Activated CD4-positive, alpha-beta T cell treated with anti-CD3 and anti-CD28 coated beads, Interleukin-2, amount 50 U/mL, for 24 hours (primary cell): ENCODE measurements at places on chromosomes 3 and 15.

DNA sequence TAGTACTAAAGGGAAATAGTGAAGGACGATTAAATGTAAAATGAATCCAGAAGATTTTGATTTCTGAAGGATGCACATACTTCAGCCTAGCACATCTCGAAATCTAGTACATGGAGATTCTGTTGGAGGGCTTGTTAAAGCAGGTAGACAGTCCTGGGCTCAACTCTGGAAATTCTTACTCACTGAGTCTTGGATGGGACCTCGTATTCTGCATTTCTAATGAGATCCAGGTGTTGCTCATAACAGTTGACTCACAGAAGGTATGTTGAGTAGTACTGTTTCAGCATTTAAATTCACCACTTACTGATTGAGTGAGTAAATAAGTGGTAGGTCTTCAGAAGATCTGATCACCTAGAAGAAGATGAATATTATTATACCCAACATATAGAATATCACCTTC, 623.4 kb upstream of the SGO1 start:
- DNase-seq = no peak

DNA sequence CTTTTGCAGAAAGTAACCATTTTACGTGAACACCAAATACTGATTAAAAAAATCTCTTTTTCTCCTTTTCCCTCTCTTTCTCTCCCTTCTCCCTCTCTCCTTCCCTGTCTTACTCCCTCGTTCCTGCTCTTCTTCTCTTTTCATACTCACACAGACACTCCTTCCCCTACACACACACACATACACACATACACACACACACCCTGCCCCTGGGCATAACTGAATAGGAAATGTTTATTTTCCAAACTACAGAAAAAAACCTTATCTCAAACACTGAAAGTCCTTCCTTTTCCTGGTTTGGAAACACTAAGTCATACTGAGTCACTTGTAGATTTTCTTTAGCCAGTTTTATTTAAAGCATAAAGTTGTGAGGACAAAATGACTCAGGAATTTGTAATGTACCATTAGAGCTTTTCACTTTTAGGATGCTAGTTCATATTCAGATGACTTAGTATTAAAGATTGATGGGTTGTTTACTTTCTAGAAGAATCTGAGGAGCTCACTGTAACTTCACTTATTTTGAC, 62.4 kb downstream of the MBNL1 start:
- no peak for DNase-seq

DNA sequence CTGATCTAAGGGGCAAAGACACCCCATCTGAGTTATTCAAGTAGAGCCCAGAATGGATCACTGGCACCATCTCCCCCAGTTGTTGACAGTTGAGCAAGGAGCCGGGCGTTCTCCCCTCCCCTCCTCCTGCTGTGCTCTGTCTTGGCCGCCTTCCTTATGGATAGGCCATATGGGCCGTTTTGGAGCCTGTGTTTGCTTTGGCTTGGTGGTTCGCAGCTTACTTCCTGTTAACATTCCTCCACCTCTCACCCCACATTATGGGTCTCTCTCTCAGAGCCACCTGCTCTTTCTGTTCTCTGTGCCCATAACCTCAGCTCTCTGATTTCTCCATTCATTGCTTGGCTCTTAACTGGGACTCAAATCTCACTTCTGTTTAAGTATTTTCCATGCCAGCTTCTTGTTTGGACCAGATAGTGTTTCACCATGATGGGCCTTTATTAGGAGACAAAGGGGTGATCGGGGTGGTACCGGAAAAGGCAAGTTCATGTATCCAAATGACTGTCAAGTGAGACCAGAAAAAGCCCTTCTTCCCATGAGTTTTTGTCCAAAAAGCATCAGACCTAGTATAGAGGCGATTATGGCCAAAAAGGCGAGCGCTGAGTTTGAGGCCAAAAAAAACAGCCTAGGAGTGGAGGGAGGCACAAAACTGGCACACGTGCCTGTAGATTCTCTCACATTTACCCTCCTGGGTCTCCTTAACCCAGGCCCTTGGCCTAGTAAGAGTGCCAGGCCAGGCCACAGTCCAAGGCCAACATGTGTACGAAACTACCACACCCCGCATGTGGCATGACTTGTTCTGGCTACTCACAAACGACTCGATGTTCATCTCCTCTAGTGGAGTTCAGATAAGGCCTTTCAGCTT, 62.6 kb downstream of the DUT start:
- DNase-seq = no peak

GRCh38 chr15:33458421-33458820, 147.7 kb downstream of the RYR3 start:
- DNase-seq = no peak

- DNase-seq = no peak
Measured at GRCh38 chr3:49302613-49303012, 25.6 kb upstream of the C3orf62 start.
